ENCODE measurements at places on chromosomes 2 and 18. TPM values are rescaled to one million over a fixed set of nuclear protein-coding genes. Genes with fewer than 3 reads are reported as not detected.

CRYBA2 gene
- total RNA-seq, result not detected

RAMP1 gene
- 11.8 TPM for total RNA-seq

CCDC102B gene
- 2.5 TPM for total RNA-seq

LIMS4 gene
- 0.59 TPM for total RNA-seq

GAREM2 gene
- 4.6 TPM for total RNA-seq

IAH1 gene
- 60.7 TPM for total RNA-seq

RTP5 gene
- total RNA-seq, result not detected

C2orf66 gene
- 1.8 TPM for total RNA-seq

GCG gene
- not detected for total RNA-seq

PRKAG3 gene
- total RNA-seq, result not detected

SLC14A1 gene
- total RNA-seq, result 0.59 TPM

GAL3ST2 gene
- not detected for total RNA-seq

FAM161A gene
- 2.5 TPM for total RNA-seq

TUBA4B gene
- not detected for total RNA-seq

XIRP2 gene
- not detected for total RNA-seq

RIOK3 gene
- total RNA-seq, result 57.3 TPM

CYBRD1 gene
- 0.96 TPM for total RNA-seq

CROCC2 gene
- not detected for total RNA-seq

ADAM23 gene
- not detected for total RNA-seq

TSPYL6 gene
- total RNA-seq, result not detected

CASP8 gene
- total RNA-seq, result 120 TPM

CYTIP gene
- total RNA-seq, result 484 TPM

DCDC2C gene
- total RNA-seq, result not detected

UGT1A3 gene
- total RNA-seq, result not detected

INHBB gene
- total RNA-seq, result not detected

ST6GAL2 gene
- not detected for total RNA-seq

SIX3 gene
- total RNA-seq, result not detected

TRAPPC12 gene
- 111 TPM for total RNA-seq

MYL12A gene
- 692 TPM for total RNA-seq

EFR3B gene
- 0.07 TPM for total RNA-seq

NPHP1 gene
- 0.15 TPM for total RNA-seq

SCN9A gene
- total RNA-seq, result 3.5 TPM

Data from T-helper 1 cell treated with Interleukin-12 subunit alpha and Interleukin-12 subunit beta and Interleukin-4 antibody, amounts not matched to agents 30 ng/mL and 1 ng/mL, for 36 hours (primary cell).